Lower lobe of right lung (tissue), 2 donors: ENCODE measurements at places on chromosomes 4 and X.
A peak's percentile ranks its signal among the peaks of the same experiment; 100 is the strongest.

DNA sequence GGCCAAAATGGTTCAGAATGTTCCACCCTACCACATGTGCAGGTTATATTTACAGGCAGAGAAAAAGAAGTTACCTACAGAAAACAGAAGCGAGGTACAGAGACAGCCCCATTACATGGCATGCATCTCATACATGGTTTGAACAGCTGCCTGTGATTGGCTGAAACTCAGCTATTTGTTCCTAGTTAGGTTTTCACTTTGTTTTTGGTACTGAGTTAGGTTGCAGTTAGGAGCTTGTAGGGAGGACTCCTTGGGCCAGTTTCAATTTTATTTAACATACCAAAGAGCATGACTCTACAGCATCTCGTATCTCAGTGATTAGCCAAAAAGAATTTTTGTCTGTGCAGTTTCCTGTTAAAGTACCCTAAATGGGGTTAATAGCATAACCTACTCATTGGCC is 392.0 kb downstream of the MAPK10 start:
- no peak for DNase-seq

DNA sequence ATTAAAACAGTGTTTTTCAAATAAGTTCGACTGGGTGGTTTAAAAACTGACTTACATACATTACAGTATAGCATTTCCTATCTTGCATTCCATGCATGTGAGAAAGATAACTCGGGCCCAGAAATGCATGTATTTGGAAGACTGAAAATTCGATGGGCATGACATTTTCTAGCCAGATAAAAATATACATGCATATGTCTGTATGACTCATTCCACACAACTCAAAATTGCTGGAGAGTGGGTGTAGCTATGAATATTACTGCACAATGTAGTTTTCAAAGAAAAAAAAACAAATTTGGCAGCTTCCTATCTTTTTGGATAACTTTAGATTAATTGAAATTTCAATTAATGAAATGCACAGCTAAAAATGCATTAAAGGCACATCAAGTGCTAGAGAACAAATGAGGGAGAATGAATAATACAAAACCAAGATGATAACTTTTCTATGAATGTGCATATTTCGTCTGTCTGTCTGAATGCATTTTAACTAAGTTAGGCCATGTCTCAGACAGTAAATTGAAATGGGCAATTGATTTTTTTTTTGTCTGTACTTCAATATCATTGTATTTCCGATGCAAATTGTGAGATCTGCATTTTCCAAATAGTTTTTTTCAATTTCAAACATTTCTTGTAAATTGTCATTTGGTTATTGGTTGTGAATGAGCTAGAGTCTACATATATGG is 54.5 kb upstream of the GABRA2 start:
- no peak for DNase-seq

DNA sequence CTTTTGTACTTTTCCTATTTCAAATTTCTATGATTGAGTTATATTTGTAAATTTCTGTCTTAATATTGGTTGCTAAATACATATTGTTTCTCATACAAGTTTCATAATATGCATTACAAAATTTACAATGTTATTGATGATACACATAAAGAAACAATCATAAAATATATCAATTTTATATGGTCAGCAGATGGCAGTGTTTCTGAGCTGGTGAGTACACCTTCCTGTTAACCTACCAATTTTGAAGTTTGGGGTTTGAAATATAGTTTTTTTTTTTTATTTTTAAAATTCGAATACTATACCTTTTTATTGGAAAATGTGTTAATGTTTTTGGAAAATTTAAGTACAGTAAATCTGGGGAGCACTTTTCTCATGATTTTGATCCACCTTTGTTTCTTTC is 1953.1 kb upstream of the ADGRL3 start:
- DNase-seq: no peak

GRCh38 chr4:71827826-71828225 is 43.9 kb upstream of the GC start:
- no peak for DNase-seq

GRCh38 chrX:10414862-10415261 is 205.5 kb downstream of the MID1 start:
- DNase-seq: no peak

GRCh38 chr4:90546114-90546513 is 418.9 kb downstream of the CCSER1 start:
- DNase-seq: no peak

GRCh38 chr4:40856840-40857362 is 107.1 kb downstream of the NSUN7 start:
- DNase-seq: peak; percentile 82

DNA sequence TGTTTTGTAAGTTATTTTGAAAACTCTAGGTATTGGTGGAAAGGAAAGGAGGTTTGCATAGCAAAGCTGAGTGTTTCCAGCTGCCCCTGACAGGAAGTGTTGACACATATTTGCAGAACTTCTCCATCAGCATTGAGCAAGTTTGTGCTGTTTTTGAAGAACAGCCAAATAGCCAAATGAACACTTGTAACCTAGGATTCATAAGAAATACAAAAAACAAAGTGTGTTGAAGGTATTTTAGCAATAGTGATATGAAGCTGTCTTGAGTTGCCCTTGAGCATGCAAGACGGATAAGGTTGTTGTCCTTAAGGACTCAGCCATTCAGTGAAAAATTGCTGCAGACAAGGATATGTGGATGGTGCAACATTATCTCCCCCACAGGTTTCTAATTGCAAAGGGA is 68.3 kb upstream of the PGM2 start:
- no peak for DNase-seq

- DNase-seq: peak; percentile 47
Observed at GRCh38 chrX:53089224-53089842, 4.6 kb upstream of the KANTR start.

- no peak for DNase-seq
Observed at GRCh38 chr4:18880871-18881270, 859.3 kb upstream of the LCORL start.

GRCh38 chr4:182863501-182863900 is 53.7 kb downstream of the DCTD start:
- no peak for DNase-seq

- DNase-seq: no peak
Observed at GRCh38 chrX:28278726-28279125, 297.5 kb upstream of the DCAF8L1 start.
